ENCODE measurements at places on chromosomes 1 and 21.
A peak's percentile ranks its signal among the peaks of the same experiment; 100 is the strongest.

DNA sequence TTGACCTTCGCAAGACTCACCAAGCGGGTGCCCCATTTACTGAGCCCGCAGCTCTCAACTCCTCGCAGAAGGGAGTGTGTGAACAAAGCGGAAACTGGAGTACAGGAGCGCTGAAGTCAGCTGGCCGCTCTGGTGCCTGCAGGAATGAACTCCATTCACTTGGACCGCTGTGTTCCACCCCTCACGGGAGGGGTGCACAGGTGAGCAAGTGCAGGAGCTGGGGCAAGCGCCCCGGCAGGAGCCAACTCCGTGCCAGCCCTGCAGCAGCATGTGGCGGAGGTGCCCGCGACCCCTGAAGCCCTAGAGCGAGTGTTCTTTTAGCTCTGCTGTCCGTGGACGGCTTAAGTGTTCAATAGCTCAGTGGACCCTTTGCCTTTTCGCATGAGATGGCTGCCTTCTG lies 471.6 kb upstream of the ADGRL4 start:
- DNase-seq, result no peak

DNA sequence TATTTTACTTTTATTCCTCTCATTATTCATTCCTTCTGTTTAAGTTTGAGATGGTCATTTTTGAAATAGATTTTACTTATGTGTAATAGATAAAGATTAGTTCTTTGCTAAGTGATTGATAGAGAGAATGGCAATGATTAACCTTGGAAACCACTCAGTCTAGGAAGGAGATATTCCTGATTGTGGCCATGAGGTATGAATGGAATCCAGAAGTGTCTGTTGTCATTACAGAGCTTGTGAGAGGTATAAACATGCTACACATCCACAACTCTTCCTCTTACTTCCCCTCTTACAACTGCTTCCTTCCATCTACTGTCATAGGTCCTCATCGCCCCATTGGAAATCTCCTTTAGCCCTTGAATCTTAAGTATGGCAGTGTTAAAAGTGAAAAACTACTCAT lies 988.8 kb upstream of the B3GALT2 start:
- DNase-seq, result no peak

- no peak for DNase-seq
Measured at GRCh38 chr1:234277161-234277868, 95.9 kb upstream of the COA6 start.

DNA sequence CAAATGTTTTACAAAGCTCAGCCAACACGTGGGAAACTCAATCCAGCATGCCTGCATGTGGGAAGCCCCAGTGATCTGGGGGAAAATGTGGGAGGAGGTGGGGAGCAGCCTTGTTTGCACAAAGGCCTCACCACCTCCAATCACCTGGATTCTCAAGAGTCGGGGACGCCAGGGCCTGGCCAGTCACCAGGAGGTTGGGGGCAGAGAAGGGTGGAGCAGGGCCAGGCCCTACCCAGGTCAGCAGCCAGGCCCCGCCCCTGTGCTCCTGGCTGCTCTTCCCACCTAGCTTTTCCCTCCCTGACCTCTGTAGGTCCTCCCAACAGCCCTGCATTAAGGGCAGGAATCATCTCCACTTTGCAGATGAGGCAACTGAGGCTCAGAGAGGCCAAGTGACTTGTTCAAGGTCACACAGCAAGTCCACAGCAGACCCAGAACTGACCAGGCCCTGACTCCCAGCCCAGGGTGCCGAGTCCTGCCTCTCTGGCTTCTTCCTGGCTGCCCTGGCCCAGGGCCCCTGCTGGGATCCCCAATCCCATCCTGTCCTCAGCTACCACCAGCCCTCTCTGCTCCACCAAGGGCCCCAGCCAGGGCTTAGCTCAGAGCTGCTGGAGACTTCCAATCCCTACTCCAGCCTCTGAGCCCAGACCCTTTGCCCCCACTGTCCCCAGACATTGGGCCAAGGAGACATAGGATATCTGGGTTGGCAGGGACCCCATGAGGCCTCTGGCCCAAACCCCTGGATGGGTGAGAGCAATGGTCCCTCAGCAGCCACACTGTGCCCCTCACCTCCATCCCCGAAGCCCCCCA lies 508.6 kb downstream of the PTPRU start:
- DNase-seq, result no peak

DNA sequence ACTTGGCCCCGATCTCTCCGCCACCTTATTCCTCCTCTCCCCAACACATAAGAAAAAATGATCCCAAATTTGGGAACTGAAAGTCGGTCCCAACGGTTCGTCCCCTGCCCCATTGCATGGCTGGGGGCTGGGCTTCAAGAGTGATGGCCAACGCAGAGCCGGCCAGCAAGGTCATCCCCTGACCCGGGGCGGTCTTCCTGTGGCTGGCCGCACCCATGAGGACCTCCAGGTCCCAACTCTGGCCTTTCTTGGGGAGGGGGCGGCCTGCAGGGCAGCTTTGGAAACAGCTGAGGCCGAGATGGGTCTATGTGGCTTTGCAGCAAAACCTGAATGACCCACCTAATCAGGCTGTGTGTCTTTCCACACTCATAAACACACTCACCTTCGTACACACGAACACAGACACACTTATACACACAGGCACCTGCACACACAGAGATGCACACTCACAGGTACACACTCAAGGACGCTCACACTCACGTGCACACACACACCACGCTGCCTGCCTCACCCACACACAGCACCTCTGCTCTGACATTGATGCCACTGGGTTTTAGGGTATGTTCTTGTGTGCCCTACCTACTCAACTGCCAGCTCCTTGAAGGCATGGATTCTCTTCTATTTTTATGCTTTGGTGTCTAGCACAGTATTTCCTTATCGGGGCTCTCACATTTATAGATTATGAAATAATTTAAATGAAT lies 562 bp downstream of the DYNLT5 start:
- no peak for DNase-seq

GRCh38 chr1:223264983-223265908 lies 98.7 kb downstream of the SUSD4 start:
- no peak for DNase-seq

GRCh38 chr1:89525169-89525855 lies 683 bp downstream of the LRRC8B start:
- peak; percentile 74 for DNase-seq

DNA sequence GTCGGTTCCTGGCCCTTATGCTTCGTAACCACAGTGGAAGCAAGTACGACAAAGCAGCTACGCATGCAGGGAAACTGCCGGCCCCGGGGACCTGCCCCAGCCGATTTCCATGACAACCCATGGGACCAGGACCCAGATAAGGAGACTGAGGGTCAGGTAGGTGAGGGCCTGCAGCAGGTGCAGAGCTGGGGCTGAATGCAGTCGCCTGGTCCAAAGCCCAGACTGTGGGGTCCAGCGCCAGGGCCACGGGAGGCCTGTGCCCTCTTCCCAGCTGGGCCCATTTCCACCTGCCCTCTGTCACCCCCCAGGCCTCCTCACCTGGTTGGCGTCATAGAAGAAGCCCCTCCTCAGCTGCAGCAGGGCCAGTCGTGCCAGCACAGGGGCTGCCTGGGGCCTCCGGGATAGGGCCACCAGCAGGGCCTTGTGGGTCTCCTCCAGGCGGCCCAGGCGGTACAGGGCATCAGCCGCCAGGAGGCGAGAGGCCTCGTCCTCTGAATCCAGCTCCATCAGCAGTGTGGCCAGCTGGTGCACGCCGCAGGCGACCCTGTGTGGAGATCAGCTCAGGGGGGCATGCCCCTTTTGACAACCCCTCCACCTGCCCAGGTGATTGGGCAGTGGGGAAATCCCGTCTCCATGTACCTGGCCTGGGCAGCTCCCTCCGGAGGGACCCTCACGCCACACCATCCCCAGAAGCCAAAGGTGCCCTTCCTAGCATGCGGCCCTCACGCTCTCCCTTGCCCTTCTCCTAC lies 14.2 kb downstream of the TTC34 start:
- DNase-seq, result peak; percentile 17

DNA sequence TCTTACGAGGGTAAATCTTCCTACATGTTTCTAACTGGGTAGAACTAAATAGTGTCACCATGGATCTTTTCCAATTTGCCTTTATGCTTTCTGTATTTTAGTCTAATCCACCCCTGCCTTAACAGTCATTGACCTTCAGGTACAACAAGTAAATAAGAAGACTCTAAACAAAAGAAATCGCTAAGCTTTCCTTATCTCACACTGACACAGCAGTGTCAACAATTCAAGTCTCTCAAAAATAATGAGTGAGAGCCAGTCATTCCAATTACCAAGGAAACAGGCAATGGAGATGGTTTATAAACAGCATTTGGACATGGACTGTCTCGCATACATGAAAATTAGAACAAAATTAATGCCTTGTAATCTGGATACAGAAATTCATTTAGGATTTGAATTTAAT lies 365.8 kb downstream of the VAV3 start:
- DNase-seq, result no peak

- no peak for DNase-seq
Measured at GRCh38 chr1:215957663-215958062, 390.6 kb downstream of the KCTD3 start.

GRCh38 chr1:38053416-38054091 lies 7.0 kb upstream of the POU3F1 start:
- DNase-seq, result no peak

All from left colon (tissue), 2 donors.